ENCODE measurements at places on chromosomes 11 and 22.

GRCh38 chr11:130216221-130216550 lies 56.6 kb downstream of the ST14 start:
- no peak for DNase-seq

GRCh38 chr11:15870911-15871310 lies 485.4 kb downstream of the SOX6 start:
- no peak for DNase-seq

DNA sequence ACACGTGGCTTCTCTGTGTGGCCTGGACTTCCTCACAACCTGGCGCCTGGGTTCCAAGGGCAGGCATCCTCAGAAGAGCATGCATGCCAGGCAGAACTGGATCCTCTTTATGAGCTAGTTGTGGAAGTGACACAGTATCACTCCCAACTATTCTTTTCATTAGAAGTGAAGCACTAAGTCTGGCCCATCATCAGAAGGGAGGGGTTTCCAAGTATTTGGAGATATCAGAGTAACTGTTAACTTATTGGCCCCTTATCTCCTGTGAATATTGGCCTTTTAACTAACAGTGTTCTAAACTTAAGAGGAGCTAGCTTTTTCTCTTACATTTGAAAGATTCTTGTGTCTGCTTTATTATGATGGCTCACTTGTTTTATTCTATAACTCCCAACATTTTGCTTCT lies 35.5 kb downstream of the FDX1 start:
- no peak for DNase-seq

DNA sequence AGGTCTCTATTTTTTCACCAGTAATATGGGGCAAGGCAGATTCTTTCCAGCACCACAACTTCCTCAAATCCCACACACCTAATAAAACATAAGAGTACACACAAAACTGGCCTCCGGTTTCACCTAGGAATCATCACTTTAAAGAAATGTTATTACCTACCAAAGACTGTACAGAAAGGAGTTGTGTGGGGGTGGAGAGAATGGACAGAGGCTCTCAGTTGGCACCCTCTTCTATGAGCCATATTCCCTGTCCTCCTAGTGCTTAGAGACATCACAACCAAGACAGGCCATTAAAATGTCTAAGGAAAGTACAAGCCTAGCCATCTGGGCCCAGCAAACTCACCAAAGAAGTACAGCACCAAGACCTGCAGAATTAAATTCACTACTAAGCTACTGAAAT lies 56.1 kb downstream of the RBFOX2 start:
- DNase-seq = no peak

DNA sequence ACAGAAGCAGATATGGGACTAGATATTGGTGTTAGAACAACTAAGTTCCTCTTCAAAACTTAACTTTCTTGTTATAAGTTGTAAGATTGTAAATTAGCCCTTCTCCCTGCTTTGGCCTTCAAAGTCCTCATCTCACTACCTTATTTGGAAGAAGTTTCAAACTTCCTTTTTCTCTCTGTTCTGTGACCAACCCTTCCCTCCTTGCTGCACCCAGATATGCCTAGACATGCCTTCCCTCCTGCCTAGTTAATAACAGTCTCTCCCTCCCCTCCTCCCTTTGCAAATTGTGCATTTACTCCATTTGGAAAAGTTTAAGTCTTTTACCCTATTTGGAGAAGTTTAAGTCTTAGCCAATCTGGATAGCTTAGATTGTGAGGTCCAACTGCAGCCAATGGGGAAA lies 4.9 kb downstream of the OR52K2 start:
- DNase-seq = no peak

GRCh38 chr22:41987276-41987675 lies 11.3 kb upstream of the WBP2NL start:
- no peak for DNase-seq

GRCh38 chr11:11709447-11710239 lies 87.8 kb upstream of the GALNT18 start:
- no peak for DNase-seq

- DNase-seq = no peak
Observed at GRCh38 chr11:114959953-114960505, 281.7 kb downstream of the NXPE2 start.

- no peak for DNase-seq
Observed at GRCh38 chr11:77611921-77612320, 22.2 kb downstream of the AQP11 start.

DNA sequence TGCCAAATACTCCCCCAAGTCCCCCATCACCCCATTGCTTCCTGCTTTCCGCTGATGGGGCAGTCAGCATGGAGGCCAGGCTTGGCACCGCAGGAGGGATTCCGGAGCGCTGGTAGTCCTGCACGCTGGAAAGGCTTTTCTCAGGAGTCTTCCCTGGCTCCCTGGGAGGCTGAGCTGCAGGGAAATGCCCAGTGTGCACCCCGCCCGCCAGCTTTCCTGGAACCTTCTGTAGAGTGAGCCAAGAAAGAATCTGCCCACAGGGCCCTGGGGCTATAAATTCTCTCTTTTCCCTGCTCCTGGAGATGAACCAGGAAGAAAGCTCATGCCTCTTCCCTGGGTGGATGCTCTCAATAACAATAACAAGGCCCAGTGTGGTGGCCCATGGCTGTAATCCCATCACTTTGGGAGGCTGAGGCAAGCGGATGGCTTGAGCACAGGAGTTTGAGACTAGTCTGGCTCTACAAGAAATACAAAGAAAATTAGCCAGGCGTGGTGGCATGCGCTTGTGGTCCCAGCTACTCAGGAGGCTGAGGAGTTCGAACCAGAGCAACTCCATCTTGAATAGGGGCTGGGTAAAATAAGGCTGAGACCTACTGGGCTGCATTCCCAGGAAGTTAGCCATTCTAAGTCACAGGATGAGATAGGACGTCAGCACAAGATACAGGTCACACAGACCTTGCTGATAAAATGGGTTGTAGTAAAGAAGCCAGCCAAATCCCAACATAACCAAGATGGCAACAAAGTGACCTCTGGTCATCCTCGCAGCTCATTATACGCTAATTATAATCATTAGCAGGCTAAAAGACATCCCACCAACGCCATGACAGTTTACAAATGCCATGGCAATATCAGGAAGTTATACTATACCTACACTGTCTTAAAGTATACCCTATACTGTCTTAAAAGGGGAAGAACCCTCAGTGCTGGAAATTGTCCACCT lies 46.4 kb upstream of the FTH1 start:
- no peak for DNase-seq

- no peak for DNase-seq
Observed at GRCh38 chr11:134905517-134905916, 493.5 kb upstream of the B3GAT1 start.

GRCh38 chr11:203056-203944 lies 3.9 kb downstream of the BET1L start:
- no peak for DNase-seq

DNA sequence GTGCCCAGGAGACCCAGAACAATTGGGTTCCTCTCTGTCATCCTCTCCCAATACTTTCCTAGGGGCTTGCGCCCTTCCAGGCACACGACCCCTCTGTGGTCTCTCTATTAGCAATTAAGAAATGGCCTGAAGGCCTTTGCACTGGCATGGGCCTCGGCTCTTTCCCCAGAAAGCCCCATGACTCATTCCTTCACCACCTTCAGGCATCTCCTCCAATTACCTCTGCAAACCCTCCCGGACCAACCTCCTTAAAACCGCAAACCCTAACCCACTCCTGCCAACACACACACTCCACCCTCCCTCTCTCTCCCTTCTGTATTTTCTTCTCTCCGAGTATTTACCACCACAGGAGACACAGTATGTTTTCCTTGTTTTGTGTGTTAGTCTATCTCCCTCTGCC lies 36.7 kb downstream of the LARGE1 start:
- DNase-seq = no peak

GRCh38 chr11:8689726-8690255 lies 7.2 kb downstream of the RPL27A start:
- DNase-seq = no peak

DNA sequence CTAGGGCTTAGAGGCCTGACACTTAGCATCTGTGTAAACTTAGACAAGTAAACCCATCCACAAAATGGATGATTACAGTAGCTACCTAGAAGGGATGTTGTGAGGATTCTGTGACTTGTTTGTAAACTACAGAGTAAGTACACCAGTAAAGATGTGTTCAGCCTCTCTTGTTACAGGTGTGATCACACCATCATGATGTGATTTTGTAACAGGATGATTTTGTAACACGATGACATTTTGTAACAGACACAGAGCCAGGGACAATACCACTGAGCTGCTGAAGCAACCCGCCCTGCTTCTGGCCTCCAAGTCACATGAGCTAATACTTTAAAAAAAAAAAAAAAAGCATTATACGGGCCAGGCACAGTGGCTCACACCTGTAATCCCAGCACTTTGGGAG lies 17.0 kb downstream of the FADD start:
- no peak for DNase-seq

DNA sequence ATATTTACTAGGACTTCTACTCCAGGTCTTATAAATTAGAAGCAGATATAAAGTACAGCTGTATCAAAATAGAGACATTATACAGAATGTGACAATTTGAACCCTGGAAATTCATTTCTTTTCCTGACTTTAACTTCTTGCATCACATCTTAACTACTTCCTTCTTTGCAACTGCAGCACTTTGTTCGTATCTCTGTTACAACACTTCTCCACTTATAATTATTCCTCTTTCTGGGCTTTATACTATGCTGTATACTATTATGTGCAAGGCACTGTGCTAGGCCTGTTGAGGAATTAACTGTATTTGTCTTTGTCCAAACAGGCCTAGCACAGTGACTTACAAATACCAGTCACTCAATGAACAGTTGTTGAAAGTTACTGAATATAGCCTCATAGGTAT lies 1.8 kb upstream of the SLC36A4 start:
- no peak for DNase-seq

GRCh38 chr11:6565988-6566703 lies 37.3 kb downstream of the RRP8 start:
- DNase-seq = no peak

All from H1 (cell line).